ENCODE measurements at places on chromosomes 1 and 21.

GRCh38 chr1:74340656-74341055, 105.5 kb downstream of the TNNI3K start:
- no peak for DNase-seq

DNA sequence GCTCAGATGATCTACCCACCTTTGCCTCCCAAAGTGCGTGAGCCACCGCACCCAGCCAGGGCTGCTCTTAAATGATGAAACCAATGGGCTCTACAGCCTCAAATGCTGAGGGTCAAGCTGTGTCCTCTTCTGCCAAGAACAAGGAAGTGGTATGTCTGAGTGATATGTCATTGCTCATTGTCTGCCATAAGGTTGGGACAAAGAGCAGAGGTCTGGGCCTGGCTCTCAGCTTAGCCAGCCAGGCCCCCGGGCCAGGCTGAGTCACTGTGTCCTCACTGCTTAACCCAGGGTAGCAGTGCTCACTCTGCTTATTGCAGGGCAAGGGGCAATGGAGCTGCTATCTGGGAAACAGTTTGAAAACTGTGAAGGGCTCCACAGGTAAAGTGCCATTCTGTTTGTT, 8.3 kb upstream of the ETS2 start:
- DNase-seq, result peak; percentile 85

GRCh38 chr1:12168451-12169160, 1.8 kb downstream of the TNFRSF1B start:
- DNase-seq, result no peak

DNA sequence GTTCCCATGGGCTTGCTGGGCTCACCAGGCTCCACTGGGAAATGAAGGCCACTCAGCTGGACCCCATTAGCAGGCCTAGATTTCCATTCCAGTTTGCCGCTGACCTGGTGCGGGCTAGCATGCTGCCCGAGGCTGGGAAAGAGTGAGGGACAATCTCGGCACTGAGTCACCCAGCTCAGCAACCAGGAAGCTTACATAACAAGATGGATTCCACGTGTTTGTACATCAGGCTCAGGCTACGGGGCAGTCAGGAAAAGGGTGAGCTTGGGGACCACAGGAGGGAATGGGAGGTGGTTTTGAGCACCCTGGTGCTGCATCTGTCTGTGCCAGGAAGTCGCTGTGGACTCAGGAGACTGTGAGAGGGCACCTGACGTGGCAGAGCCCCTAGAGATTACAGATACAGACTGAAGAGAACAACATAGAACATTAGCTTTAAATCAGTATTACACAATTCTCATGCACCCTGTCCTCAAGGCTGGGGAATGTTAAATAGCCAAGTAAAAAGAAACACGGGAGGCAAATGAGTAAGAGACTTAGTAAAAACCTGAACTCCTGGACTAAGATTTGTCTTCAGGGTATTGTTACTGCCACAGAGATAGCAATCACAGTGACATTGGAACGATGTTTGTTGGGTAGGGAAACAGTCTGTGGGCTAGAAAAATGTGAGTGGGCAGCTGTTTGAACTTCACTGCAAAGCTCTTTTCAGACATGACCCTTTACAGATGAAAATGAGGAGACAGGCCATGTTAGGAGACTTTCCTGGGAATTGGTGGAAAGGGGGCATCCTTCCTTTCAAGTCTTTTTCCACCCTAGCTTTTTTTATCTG, 51.1 kb downstream of the GLUL start:
- no peak for DNase-seq

Data from ELF-1 (cell line).